ENCODE measurements at places on chromosomes 4 and X. TPM values are rescaled to one million over a fixed set of nuclear protein-coding genes. Genes with fewer than 3 reads are reported as not detected.

Gene MAD2L1
- total RNA-seq, result 69.0 TPM

Gene PAGE4
- not detected for total RNA-seq

Gene GPR78
- total RNA-seq, result not detected

Gene TLR3
- total RNA-seq, result not detected

Gene MXRA5
- total RNA-seq, result not detected

Gene DCAF12L1
- not detected for total RNA-seq

Gene OCIAD1
- 122 TPM for total RNA-seq

Measured in activated T-helper 1 cell treated with anti-CD3 and anti-CD28 coated beads, Interleukin-12 subunit alpha, Interleukin-12 subunit beta, Interleukin-2, Interleukin-4 antibody, amounts not matched to agents 30 ng/mL and 10 ng/mL and 1 ng/mL, durations not matched to agents 14 hours and 24 hours and 36 hours (primary cell).